ENCODE measurements at places on chromosomes 5 and 9.

DNA sequence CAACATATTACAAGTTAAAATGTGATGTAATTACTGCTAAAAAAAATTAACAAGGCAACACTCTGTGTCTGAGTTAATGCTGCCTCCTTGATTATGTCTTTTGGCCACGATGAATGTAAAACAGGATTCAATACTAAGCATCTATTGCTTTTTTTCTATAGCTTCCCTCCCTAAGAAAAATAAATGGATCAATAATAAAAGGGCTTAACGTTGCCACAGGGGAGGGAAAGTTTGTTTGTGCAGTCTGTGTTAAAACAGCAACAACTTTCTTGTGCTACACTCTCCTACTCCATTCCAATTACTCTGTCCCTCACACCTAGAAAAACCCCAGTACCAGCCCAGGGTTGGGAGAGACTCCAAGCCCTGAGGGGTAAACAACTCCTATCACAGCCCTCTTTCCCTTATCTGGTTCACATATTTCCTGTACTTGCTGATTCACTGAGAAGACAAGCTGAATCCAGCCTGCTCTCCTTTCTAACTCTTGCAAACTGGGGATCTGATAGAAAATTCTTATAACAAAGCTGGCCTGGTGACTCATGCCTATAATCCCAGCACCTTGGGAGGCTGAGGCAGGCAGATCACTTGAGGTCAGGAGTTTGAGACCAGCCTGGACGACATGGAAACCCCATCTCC, 44.8 kb downstream of the PTPN3 start:
- no peak for DNase-seq

- no peak for DNase-seq
Measured at GRCh38 chr5:94080390-94080789, 339.0 kb upstream of the POU5F2 start.

DNA sequence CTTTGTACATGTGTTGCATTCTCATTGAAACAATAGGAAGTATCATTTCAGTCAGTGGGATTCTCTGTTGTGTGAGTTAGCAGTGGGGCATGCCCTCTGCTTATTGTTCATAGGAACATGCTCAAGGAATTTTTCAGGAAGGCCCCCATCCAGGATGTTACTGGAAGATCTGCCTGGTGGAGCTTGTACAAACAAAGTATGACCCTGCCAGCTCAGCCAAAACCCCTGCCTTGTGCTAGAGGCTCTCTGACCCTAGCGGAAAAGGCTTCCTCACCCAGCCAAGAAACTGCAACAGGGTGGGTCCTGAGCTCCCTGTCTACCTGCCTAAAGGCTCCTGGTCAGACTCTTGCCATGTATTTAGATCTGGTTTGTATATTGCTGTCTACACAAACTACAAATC, 43.2 kb downstream of the MRRF start:
- no peak for DNase-seq

- no peak for DNase-seq
Measured at GRCh38 chr5:11617080-11617479, 287.2 kb downstream of the CTNND2 start.

- no peak for DNase-seq
Measured at GRCh38 chr9:13035822-13036221, 243.7 kb downstream of the MPDZ start.

- DNase-seq = no peak
Measured at GRCh38 chr5:124932791-124933600, 186.6 kb upstream of the ZNF608 start.

- DNase-seq = no peak
Measured at GRCh38 chr5:95739857-95740256, 8.7 kb downstream of the RHOBTB3 start.

- DNase-seq = no peak
Measured at GRCh38 chr5:150626853-150627276, 13.6 kb upstream of the SYNPO start.

DNA sequence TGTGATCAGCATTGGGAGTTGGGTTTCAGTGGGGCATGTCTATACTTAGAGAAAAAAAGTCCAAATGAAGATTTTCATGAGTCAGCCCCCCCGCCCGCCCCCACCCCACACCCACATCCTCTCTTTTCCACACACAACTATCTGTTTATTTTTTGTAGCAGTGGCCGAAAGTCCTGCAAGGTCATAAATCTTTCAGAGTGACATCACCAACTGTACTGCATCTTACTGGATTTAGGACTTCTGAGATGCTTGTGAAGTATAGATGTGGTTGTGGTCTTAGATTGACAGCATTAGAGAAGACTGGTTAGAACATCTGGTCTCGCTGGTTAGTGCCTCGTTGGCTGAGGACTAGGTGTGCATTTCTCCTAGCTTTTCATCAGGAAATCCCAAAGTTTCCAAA, 7.3 kb upstream of the ROPN1L start:
- no peak for DNase-seq

DNA sequence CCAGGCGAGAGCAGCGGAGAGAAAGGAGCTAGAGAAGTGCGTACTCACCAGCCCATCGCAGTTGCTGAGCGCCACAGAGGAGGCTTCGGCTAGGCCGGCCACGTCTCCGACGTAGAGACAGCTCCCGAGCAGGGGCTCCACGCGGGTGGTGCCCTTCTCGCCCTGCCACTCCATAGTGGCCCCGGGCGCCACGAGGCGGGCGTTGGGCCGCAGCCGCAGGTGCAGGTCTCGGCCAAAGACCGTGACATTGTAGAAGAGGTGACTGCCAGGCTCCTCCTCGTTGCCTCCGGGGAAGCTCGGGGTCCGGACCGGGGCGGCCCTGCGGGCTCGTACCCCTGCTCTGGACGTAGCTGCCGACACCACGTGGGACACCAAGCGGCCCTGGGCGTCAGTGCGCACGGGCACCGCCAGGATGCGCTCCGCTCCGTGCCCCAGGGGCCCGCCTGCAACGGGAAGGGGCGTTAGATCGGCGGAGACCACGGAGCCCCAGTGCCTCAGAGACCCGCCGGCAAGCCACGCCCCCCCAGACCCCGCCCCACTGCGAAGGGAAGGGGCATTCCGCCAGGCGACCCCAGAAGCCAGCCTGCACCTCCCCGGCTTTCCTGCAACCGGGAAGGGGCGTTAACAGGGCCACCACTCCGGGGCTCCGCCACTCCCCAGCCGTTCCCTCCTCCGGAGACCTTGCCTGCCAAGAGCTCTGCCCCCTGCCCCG, 1.4 kb downstream of the ADAMTS2 start:
- DNase-seq = peak; percentile 78

- no peak for DNase-seq
Measured at GRCh38 chr5:42719034-42719433, 37.6 kb upstream of the CCDC152 start.

- no peak for DNase-seq
Measured at GRCh38 chr9:130919559-130920145, 19.4 kb downstream of the FIBCD1 start.

DNA sequence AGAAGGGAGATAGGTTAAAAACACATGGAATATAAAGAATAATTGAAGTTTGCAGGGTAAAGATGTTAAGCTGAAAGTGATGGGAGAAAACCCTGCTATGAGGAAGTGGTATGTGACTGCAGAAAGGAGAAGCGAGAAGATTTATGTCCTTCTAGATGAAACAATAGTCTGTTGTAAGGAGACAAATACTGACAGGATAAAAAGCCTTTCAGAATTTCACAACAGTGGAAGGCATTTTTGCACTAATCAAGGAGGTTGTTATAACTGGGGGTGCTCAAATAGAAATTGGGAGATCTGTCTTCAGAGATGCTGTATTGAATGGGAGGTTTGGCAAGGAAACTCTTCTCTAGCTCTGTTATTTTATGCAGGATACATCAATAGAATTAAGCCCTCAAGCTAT, 69.6 kb downstream of the NMUR2 start:
- DNase-seq = no peak

DNA sequence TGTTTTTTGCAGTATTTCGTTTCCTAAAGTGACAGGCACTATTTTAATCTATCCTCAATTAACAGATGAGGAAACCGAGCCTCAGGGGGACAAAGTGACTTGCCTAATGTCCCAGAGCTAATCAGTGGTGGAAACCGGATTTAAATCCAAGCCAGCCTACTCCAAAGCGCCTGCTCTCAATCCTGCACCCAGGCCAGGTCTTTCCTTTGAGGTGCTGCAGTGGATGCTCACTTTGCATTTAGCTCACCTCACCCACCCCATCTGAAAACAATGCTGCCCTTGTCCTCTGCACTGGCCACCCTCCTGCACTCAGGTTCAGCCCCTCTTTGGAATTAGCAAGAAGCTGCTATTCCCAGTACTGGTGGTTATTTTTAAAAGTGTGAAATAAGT, 16.0 kb downstream of the ANGPTL2 start:
- no peak for DNase-seq
